Activated T-helper 17 cell treated with anti-CD3 and anti-CD28 coated beads, Interleukin-2, amount 50 U/mL, for 72 hours (primary cell): ENCODE measurements at places on chromosomes 6 and 20. TPM values are rescaled to one million over a fixed set of nuclear protein-coding genes. Genes with fewer than 3 reads are reported as not detected.
A peak's percentile ranks its signal among the peaks of the same experiment; 100 is the strongest.

- peak; percentile 86 for ATAC-seq
These were observed 78.2 kb upstream of the ARID1B start for GRCh38 chr6:156699017-156699421.

- ATAC-seq = no peak
These were observed 140.4 kb downstream of the IMPG1 start for GRCh38 chr6:75932067-75932466.

- no peak for ATAC-seq
These were observed 248.3 kb downstream of the LY86 start for GRCh38 chr6:6836609-6837406.

DNA sequence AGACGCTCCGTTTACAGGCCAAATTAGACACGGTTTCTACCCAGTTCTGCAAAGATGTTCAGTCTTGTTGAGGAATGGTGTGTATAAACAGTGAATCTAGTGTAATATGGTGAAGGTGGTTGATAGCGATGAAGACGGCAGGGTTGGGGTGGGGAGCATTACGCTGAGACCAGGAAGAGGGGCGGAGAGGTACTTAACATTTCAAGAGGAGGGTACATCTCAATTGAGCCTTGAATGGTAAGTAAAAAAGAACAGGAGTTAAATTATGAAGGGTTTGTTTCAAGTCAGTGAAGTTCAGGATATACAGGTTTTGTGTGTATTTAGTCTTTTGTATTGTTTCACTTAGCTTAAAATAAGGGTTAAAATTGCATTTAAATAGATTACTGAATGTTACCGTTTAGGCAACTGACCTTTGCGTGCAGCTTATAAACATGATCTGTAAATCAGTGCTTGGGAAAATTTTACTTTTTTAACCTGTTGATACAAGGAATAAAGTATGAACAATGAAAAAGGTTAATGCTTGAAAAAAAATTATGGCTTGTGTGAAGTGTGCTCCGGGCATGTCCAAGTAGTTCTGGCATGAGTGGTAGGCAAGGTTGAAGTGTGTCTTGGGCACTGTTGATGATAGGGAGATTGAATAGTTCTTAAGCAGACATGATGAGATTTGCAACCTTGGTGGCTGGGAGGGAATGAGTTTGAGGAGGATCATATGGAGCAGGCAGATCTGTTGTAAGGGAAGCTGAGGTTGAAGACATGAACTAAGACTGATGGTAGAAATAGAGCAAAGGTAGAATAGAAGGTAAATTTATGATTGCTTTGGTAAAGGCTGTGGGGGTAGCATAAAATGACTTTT lies 842 bp downstream of the POLR1C start:
- no peak for ATAC-seq

GRCh38 chr6:43673444-43674084 lies 14.0 kb downstream of the MRPS18A start:
- no peak for ATAC-seq

- no peak for ATAC-seq
These were observed 42.8 kb downstream of the HNF4A start for GRCh38 chr20:44398335-44398734.

DNA sequence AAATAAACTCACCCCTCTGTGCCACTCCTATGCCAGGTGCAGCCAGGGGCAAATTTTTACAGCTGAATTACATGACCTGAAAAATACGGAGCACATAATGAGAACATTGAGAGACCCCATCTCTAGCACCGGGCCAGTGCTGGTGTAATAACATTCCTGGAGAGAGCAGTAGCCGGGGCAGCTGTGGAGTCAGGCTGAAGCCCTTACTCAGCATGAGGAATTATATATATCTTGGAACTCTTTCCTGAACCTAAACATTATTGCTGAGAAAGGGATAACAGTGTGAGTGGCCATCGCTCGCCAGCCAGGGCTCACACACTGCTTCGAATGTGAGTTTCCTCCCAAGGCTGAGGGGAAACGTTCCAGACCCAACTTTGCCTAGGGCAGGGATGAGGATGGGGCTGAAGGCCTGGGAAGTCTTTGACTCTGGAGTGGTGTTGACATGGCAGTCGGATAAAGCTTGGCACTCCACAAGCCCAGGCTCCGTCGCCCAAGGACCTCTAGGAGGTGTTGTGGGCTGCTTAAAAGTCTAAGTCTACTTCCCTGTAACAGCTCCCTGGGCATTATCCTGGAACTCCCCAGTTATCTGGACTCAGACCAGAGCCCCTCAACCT lies 269.8 kb downstream of the CDC5L start:
- no peak for ATAC-seq

Gene CAGE1
- total RNA-seq = 0.30 TPM

Gene DEFB124
- not detected for total RNA-seq

Gene ESR1
- total RNA-seq = not detected

Gene CRYBG1
- 30.6 TPM for total RNA-seq

Gene CFAP61
- total RNA-seq = not detected
